ENCODE measurements at places on chromosomes 13 and 19. TPM values are rescaled to one million over a fixed set of nuclear protein-coding genes. Genes with fewer than 3 reads are reported as not detected.

GNG8 gene
- total RNA-seq, result 45.4 TPM

CAB39L gene
- 2.6 TPM for total RNA-seq

SYCN gene
- total RNA-seq, result not detected

ZNF587 gene
- 24.1 TPM for total RNA-seq

MICOS13 gene
- 49.4 TPM for total RNA-seq

FUT2 gene
- not detected for total RNA-seq

LIM2 gene
- 2.6 TPM for total RNA-seq

DNA sequence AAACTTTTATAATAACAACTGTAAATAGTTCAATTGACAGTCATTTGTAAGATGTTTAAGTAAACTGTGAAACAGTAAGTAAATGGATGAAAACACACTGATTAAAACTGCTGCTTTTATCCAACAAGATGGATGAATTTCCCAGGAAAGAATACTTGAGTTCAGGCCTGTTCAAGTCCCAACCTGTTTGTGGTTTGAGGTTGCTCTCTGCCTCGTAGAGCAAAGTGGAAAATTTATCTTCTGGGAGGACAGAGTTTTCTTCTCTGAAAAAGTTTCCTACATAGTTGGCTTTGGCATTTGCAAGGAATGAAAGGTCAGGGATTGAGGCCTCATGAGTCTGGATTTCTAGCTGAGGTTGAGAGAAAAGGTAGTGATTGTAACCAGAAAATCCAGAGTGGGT, 15.2 kb upstream of the ZNF543 start:
- no peaks in the 10 kb centered on the region for H3K27me3 ChIP-seq
- DNase-seq, result no peak
- no peak overlapping the region for H3K4me3 ChIP-seq
- peaks cover 14% of the 10 kb centered on the region for H3K4me1 ChIP-seq
- H3K36me3 ChIP-seq, result peaks cover 56% of the 10 kb centered on the region

- H3K4me3 ChIP-seq, result no peak within 1 kb of the TSS
- peaks cover 3% of the 10 kb centered on the region for H3K36me3 ChIP-seq
- DNase-seq, result no peak
- no peak within 1 kb of the TSS for H3K27ac ChIP-seq
- peaks cover 30% of the 10 kb centered on the region for H3K27me3 ChIP-seq
Measured at GRCh38 chr19:55208880-55209692, at the start of gene PTPRH. Gene PTPRH, minus strand, starts transcription at chr19:55209501. Its CDS starts 68 bp downstream, at chr19:55209433.

- no peak overlapping the region for H3K4me3 ChIP-seq
- no peak overlapping the region for H3K27ac ChIP-seq
- H3K27me3 ChIP-seq, result peaks cover 10% of the 10 kb centered on the region
- no peaks in the 10 kb centered on the region for H3K36me3 ChIP-seq
- no peak for DNase-seq
Measured at GRCh38 chr19:12990431-12990830, 4.8 kb upstream of the NFIX start.

- H3K27me3 ChIP-seq, result no peaks in the 10 kb centered on the region
- peaks cover 30% of the 10 kb centered on the region for H3K36me3 ChIP-seq
- peak overlapping the region; percentile 89 for H3K4me3 ChIP-seq
- peak; percentile 96 for DNase-seq
- H3K27ac ChIP-seq, result peak overlapping the region; percentile 89
Measured at GRCh38 chr19:21851596-21852345, 15.8 kb upstream of the ZNF43 start.

DNA sequence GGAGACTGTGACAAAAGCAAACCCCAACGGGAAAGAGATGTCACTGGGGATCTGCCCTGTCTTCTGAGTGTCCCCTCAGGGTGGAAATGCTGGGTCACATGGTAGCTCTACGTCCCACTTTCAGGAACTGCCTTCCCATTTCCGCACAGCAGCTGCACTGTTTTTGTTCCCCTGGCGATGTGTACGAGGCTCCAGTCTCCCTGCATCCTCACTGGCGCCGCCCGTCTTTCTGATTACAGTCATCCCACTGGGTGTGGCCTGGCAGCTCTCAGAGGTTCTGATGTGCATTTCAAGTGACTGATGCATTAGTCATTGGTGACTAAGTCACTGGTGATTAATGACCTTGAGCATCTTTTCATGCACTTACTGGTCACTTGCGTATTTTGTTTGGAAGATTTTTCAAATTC, 21.2 kb downstream of the PCID2 start:
- H3K36me3 ChIP-seq, result peaks cover 59% of the 10 kb centered on the region
- H3K4me3 ChIP-seq, result no peak overlapping the region
- peaks cover 40% of the 10 kb centered on the region for H3K4me1 ChIP-seq
- H3K27ac ChIP-seq, result peak overlapping the region; percentile 43
- peak; percentile 76 for DNase-seq
- no peaks in the 10 kb centered on the region for H3K27me3 ChIP-seq

GRCh38 chr19:10279737-10280442, 6.9 kb upstream of the ICAM4 start:
- no peak overlapping the region for H3K4me3 ChIP-seq
- peaks cover 52% of the 10 kb centered on the region for H3K36me3 ChIP-seq
- H3K27ac ChIP-seq, result peak overlapping the region; percentile 34
- H3K27me3 ChIP-seq, result no peaks in the 10 kb centered on the region
- peaks cover 16% of the 10 kb centered on the region for H3K4me1 ChIP-seq

DNA sequence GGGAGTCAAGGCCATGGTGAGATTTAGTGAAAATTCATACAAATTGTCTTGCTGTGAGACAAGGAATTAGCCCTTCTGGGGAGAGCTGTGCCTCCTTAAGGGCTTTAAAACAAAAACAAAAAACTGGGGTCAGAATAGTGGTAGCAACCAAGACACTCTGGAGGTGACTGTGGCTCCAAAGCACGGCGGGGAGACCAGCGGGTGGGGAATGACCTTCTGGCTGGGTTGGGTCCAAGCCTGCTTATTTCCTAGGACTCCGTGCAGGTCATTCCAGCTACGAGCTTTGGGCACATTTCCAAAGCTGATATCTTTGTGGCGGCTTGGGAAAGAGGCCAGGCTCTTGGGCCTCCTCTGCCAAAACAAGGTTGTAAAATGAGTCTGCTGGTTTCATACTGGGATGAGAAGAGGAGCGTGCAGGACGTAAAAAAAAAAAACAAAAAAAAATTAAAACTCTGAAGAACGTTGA, 348.3 kb downstream of the UQCRFS1 start:
- no peaks in the 10 kb centered on the region for H3K4me1 ChIP-seq
- no peak overlapping the region for H3K27ac ChIP-seq
- H3K36me3 ChIP-seq, result no peaks in the 10 kb centered on the region
- H3K4me3 ChIP-seq, result no peak overlapping the region

DNA sequence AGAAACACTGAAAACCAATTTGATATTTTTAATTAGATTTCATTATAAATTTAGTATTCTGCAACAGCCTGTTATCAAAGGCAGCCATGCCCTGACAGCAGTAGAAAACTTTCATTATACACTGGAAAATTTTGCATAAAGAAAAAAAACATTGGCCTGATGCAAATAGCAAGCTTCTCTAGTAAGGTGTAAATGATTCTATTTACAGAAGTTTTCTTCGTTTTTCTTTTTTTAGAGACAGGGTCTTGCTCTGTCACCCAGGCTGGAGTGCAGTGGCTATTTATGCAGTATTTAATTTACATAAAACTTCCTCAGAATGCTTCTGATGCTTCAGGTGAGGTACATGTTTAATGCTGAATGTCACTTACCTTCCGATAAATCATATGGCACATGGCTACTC, 67.0 kb downstream of the ABCC4 start:
- no peak overlapping the region for H3K4me3 ChIP-seq
- peaks cover 14% of the 10 kb centered on the region for H3K4me1 ChIP-seq
- H3K27me3 ChIP-seq, result no peaks in the 10 kb centered on the region

DNA sequence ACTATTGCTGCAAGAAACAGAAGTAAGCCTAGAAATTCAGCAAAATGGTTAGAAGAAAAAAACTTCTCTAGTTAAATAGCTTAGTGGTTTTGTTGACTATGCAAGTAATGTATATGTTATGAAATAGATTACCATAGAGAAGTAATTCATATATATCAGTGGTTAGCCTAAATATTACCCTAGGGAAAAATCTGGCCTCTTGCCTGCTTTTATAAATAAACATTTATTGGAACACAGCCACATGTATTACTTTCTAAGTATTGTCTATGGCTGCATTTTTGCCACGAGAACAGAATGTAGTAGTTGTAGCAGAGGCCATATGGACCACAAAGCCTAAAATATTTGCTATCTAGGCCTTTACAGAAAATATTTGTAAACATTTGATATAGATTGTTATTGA, 1471.7 kb upstream of the PRR20A start:
- DNase-seq, result no peak
- H3K4me3 ChIP-seq, result no peak overlapping the region
- no peaks in the 10 kb centered on the region for H3K27me3 ChIP-seq

- H3K4me1 ChIP-seq, result peaks cover 44% of the 10 kb centered on the region
- no peaks in the 10 kb centered on the region for H3K27me3 ChIP-seq
- peak overlapping the region; percentile 49 for H3K27ac ChIP-seq
- peaks cover 36% of the 10 kb centered on the region for H3K36me3 ChIP-seq
Measured at GRCh38 chr19:8489561-8490394, 12.7 kb downstream of the PRAM1 start.

- no peak overlapping the region for H3K4me3 ChIP-seq
- DNase-seq, result no peak
- peaks cover 3% of the 10 kb centered on the region for H3K4me1 ChIP-seq
- no peaks in the 10 kb centered on the region for H3K36me3 ChIP-seq
Measured at GRCh38 chr13:29496241-29496712, 99.2 kb downstream of the SLC7A1 start.

- H3K36me3 ChIP-seq, result no peaks in the 10 kb centered on the region
- H3K27me3 ChIP-seq, result no peaks in the 10 kb centered on the region
- no peak overlapping the region for H3K27ac ChIP-seq
- no peak overlapping the region for H3K4me3 ChIP-seq
Measured at GRCh38 chr13:113804017-113804702, 45.1 kb downstream of the TMEM255B start.

- no peak for DNase-seq
- H3K36me3 ChIP-seq, result peaks cover 4% of the 10 kb centered on the region
- no peaks in the 10 kb centered on the region for H3K4me1 ChIP-seq
- H3K27me3 ChIP-seq, result no peaks in the 10 kb centered on the region
- H3K27ac ChIP-seq, result no peak overlapping the region
Measured at GRCh38 chr19:4361152-4362046, 18.0 kb downstream of the MPND start.

DNA sequence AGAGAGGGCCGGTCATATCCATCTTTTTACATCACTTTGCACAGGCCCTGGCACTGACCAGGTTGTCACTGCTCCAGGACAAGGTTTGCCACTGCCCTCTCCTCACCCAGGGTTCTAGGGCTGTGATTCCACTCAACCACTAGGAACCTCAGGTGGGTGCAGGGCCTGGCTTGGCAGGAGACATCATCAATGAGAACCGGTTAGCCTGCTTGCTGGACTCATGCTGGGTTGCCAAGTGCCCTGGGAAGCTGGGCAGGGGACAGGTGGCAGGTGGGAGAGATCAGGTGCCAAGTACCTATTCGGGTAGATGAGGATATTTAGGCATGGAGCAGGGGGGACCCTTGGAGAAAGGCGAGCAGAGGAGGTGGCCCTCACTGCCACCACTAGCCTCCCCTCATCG, 4.2 kb upstream of the CERS4 start:
- H3K27me3 ChIP-seq, result no peaks in the 10 kb centered on the region
- H3K4me1 ChIP-seq, result peaks cover 13% of the 10 kb centered on the region
- H3K36me3 ChIP-seq, result no peaks in the 10 kb centered on the region
- no peak overlapping the region for H3K4me3 ChIP-seq
- no peak overlapping the region for H3K27ac ChIP-seq
- DNase-seq, result no peak

DNA sequence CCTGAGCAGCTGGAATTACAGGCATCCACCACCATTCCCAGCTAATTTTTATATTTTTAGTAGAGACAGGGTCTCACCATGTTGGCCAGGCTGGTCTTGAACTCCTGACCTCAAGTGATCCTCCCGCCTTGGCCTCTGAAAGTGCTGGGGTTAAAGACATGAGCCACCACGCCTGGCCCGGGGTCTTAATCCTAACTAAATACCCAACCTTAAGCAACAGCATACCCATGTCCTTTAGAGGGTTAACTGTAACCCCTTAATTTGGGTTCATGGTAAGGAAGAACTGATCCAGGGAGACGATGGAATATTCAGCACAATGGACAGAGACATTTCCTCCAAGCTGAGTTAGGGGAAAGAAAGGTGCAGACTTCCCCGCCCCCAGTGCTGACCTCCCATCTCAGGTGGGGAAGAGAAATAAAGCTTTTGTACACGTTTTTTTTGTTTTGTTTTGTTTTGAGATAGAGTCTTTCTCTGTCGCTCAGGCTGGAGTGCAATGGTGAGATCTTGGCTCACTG, 8.7 kb upstream of the GALP start:
- H3K4me3 ChIP-seq, result no peak overlapping the region
- no peaks in the 10 kb centered on the region for H3K36me3 ChIP-seq
- DNase-seq, result no peak
- no peak overlapping the region for H3K27ac ChIP-seq
- H3K27me3 ChIP-seq, result peaks cover 5% of the 10 kb centered on the region

GRCh38 chr13:32403108-32403507, 24.8 kb downstream of the N4BP2L1 start:
- H3K27me3 ChIP-seq, result no peaks in the 10 kb centered on the region
- no peak overlapping the region for H3K27ac ChIP-seq
- no peak overlapping the region for H3K4me3 ChIP-seq
- H3K4me1 ChIP-seq, result peaks cover 6% of the 10 kb centered on the region

DNA sequence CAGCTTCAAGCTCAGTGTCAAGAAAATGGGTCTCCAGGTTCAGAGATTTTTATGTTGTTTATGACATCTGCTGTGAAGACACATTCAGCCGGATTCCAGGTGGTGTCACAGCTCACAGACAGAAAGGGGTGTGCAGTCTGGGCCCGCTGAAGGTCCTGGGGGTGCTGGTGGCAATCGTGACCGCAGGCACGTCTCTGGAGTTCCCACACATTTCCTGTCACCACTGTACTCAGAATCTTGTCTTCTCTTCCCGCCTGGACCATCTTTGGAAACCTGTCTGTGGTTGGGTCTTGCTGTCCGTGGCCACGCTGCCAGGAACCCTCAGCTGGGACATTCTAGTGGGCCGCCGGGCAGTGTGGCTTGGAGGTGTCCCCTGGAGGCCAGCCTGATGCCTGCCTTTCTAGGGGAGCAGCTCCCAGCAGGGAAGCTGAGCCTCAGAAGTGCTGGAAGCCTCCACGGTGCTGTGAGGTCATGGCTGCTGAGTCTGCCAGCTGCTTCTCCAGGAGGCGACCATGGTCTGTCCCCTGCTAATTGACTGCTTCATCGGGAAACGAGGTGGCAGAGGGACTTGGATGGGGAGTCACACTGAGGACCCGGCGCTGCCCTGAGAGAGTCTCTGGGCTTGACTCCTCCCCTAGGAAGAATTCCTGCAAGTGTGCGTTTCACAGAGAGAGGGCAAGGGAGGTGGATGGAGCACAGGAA, 3.7 kb downstream of the TEX29 start:
- H3K4me1 ChIP-seq, result peaks cover 10% of the 10 kb centered on the region
- peak; percentile 31 for DNase-seq
- H3K36me3 ChIP-seq, result no peaks in the 10 kb centered on the region
- H3K4me3 ChIP-seq, result peak overlapping the region; percentile 75
- peak overlapping the region; percentile 84 for H3K27ac ChIP-seq
- no peaks in the 10 kb centered on the region for H3K27me3 ChIP-seq

All from activated CD8-positive, alpha-beta T cell treated with anti-CD3 and anti-CD28 coated beads for 36 hours (primary cell).